ENCODE measurements at places on chromosomes 1 and 21. TPM values are rescaled to one million over a fixed set of nuclear protein-coding genes. Genes with fewer than 3 reads are reported as not detected.

GRCh38 chr1:116834595-116834994, 75.1 kb upstream of the PTGFRN start:
- H3K27me3 ChIP-seq: no peaks in the 10 kb centered on the region
- H3K4me3 ChIP-seq: no peak overlapping the region
- no peaks in the 10 kb centered on the region for H3K4me1 ChIP-seq
- no peak for DNase-seq

Gene AKNAD1
- total RNA-seq: 0.67 TPM

Gene MR1
- 3.1 TPM for total RNA-seq

DNA sequence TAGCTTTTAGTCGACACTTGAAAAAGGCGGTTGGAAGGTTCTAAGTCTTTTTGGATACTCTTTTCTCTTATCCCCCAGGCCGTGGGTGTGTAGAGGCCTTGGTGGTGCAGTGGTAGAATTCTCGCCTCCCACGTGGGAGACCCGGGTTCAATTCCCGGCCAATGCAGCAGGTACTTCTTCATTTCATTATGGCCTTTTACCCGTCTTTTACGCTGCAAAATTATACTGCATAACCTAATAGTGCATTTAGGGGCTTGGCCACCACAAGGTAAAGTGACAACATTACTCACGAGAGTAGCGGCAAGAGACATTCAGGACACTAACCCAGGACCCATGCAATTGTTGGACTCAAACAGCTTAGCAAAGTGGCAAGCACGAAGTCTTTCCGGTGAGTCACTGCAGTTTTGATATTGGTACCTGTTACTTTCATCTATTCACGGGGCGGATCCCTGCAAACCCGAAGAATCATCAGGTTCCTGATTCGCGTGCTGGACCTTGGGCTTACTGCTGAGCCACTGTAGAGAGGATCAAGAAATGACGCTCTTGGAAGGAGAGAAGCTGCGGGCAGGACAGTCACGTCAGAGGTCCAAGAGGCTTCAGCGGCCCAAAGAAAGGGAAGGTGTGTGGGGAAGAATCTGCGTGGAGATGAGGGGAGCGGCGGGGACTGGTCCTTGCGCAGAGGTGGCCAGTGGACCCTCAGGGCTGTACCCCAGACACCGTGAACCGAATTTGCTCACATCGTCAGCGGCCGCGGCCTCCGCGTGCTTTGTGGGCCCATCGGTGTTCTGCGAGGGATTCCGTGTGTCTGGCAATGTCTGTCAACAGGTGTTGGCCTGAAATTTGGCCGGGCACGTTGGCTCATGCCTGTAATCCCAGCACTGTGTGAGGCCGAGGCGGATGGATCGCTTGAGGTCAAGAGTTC, 12.9 kb upstream of the RNU1-4 start:
- H3K4me1 ChIP-seq: no peaks in the 10 kb centered on the region
- peaks cover 23% of the 10 kb centered on the region for H3K27me3 ChIP-seq
- no peak overlapping the region for H3K27ac ChIP-seq
- no peaks in the 10 kb centered on the region for H3K36me3 ChIP-seq

DNA sequence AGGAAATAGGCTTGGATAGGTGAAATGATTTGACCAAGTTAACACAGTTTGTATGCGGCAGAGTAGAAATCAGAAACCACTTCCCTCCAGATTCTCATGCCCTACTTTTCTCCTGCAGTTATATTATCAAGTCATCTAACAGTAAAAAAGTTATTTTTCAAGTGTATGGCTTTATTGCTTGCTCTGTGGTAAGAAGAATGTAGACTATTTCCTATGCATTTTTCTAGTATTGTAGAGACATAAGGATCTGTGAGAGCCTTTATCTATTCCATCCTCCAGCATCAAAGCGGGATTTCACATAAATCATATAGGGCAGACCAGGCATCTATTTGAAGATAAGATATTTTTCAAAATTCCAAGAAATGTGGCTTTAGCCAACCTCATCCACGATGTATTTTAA, 208.5 kb downstream of the TTLL7 start:
- no peaks in the 10 kb centered on the region for H3K27me3 ChIP-seq
- no peaks in the 10 kb centered on the region for H3K36me3 ChIP-seq
- DNase-seq: no peak
- H3K4me1 ChIP-seq: no peaks in the 10 kb centered on the region
- H3K4me3 ChIP-seq: no peak overlapping the region
- no peak overlapping the region for H3K27ac ChIP-seq

Data from gastrocnemius medialis (tissue), 4 donors.